GDM1 (cell line): ENCODE measurements at places on chromosomes 3 and 15.

- DNase-seq, result no peak
These were observed 91.7 kb downstream of the CEMIP start for GRCh38 chr15:80870893-80871292.

- no peak for DNase-seq
These were observed 169.7 kb downstream of the KCNMB2 start for GRCh38 chr3:178705925-178706324.

GRCh38 chr15:46344115-46344724 is 709.4 kb downstream of the SQOR start:
- DNase-seq, result no peak

DNA sequence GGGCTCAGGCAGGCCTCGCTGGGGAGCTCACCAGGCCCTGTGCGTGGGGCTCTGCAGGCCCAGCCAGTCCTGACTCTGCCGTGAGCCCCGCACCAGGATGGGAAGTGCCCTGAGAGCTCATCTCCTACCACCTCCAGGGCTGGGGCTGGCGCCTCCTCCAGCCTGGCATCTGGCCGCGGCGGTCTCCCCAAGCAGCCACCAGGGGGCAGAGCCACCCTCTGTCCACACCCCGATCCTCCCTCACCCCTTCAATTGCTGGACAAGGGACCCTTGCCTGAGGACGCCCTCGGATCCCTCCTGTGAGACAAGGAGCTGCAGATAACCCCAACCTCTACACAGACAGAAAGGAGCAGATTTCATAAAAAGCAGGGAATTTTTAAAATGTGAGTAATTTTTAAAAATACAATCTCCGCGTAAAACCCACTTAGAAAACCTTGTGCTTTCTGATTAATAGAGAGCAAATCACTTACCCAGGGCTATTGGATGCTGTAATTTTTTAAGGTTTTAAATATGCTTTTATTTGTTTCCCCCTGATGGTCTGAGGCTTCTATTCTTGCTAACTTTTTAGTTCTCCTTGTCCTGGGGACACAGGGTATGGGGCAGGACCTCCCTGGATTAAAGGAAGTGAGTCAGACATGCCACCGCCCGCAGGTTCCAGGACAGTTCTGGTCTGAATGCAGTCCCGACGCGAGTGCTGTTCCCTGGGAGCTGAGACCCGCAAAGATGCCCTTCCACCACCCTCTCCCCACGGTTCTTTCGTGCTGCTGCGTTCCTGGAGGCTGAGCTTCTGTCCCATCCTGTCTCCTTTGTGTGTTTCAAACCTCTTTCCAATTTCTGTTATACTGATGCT is 52.3 kb upstream of the CHRNA7 start:
- peak; percentile 28 for DNase-seq

- DNase-seq, result no peak
These were observed 1.0 kb upstream of the NR2F2 start for GRCh38 chr15:96329403-96329981.
